AG09309 (cell line): ENCODE measurements at places on chromosomes 3 and 15.

- DNase-seq, result no peak
Observed at GRCh38 chr3:187012609-187013051, 82.3 kb downstream of the ST6GAL1 start.

GRCh38 chr3:12395349-12396012 lies 88.8 kb upstream of the TSEN2 start:
- no peak for DNase-seq

DNA sequence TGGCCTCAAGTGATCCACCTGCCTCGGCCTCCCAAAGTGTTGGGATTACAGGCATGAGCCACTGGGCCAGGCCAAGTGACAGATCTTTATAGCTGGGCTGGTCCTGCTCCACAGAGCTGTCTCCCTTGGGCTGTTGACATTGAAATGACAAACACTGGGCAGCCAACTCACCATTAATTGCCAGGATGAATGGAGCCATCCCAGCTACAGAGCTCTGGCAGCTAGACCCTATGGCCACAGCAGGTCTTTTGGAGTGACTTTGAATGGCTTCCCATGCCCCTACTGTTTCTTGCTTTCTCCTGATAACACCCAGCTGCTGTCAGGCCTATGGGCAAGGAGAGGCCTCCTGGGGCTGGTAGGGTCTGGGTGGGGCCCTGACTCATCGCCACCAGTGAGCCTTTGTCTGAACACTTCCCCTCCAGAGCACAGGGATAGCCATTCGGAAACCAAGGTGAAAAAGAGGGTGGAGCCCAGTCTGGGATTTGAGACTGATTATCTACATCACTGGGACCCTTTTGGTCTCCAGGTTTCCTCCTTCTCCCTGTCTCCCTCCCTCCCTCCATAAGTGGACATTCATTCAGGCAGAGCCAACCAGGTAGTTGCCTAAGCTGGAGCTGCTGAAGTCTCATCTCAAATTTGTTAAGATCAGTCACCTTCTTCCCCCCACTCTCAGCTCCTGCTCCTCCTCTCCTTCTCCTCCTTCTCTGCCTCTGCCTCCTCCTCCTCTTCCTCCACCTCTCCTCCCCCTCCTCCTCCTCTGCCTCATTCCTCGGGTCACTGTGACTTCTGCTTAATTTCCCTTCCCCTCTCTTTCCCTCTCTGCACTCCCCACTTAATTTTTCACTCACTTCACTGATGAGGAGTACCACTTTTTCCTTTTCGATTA lies 34.0 kb downstream of the BHLHE40 start:
- no peak for DNase-seq

- DNase-seq, result no peak
Observed at GRCh38 chr3:13536432-13536831, 12.5 kb upstream of the FBLN2 start.

- no peak for DNase-seq
Observed at GRCh38 chr3:134699721-134700120, 48.9 kb upstream of the KY start.

GRCh38 chr3:57948080-57948671 lies 60.0 kb upstream of the FLNB start:
- DNase-seq, result no peak

DNA sequence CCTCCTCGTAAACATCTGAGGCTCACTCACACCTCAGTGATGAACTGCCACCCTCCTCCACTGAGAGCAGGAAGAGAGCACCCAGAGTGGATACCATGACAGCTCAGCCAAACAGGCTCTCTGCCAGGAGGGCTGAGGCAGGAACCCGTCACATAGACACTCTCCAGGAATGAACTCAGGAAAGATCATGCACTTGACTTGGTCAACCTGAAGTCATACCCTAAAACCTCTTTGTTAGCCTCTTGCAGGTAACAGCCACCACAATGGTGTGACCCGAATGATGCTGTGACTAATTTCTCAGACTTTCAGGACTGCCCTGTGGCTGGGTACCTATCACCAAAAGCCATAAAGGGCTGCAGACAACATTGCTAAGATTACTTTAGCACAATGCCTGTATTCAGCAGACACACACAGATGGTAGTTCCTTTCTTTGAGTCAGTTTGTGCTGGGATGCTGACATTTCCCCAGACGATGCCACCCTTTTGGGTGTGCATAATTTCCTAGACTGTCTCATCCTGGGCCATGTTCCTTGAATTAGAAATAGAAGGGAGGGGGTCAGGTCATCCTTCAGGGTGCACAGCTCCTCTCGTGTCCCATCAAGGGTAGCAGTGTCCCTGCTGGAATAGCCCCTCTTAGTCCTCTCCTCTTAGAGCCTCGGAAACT lies 30.3 kb downstream of the CX3CR1 start:
- no peak for DNase-seq
